ENCODE measurements at places on chromosomes 7 and 10. TPM values are rescaled to one million over a fixed set of nuclear protein-coding genes. Genes with fewer than 3 reads are reported as not detected.

The AKR1C4 gene
- total RNA-seq, result not detected

The IDI2 gene
- not detected for total RNA-seq

The ZNF117 gene
- 28.9 TPM for total RNA-seq

The ADAM22 gene
- total RNA-seq, result 0.79 TPM

The NFE2L3 gene
- total RNA-seq, result 58.8 TPM

The FLNC gene
- 93.9 TPM for total RNA-seq

The MYL7 gene
- total RNA-seq, result not detected

The AKR1C8 gene
- total RNA-seq, result not detected

The SERPINE1 gene
- 1,853 TPM for total RNA-seq

The UPK3BL2 gene
- total RNA-seq, result 0.80 TPM

The KLF14 gene
- total RNA-seq, result not detected

The PRTFDC1 gene
- 13.6 TPM for total RNA-seq

Measured in thoracic aorta endothelial cell (primary cell).